Amniotic stem cell (primary cell): ENCODE measurements at places on chromosomes 4 and X.

DNA sequence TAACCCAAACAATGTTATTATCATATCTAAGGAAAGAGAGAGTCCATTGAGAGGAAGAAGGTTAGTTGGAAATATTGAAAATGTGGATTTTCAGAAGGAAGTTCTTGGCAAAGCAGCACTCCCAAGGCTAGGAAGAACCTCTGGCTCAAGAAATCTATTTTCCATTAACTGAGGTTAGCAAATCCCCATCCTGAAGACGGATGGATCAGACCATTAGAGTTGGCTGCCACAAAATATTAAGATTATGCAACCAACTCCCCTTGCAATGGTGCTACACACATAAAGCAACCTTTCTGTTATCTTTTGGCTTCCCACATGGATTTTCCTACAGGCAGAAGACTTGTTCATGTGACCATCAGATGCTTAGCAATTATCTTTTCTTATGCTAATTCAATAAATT is 96.3 kb downstream of the COL4A6 start:
- DNase-seq: no peak

DNA sequence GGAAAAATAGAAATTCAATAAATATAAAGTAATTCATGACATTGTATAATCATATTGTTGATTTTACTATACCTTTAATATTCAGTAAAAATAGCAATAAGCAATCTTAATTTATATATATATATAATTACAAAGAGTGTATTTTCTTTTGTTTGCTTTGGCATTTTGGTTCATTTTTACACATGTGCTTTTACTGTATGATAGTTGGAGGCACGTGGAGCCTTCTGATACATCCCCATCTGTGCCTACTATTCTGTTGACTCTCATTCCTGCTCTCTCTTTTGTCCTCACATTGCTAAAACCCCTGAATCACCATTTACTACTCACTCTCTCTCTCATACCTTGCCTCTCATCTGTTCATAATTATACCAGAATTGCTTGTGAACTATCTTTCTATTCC is 106.4 kb upstream of the NDST4 start:
- DNase-seq: no peak

GRCh38 chrX:87813566-87813965 is 296.0 kb downstream of the KLHL4 start:
- DNase-seq: no peak

GRCh38 chr4:182449186-182449929 is 206.2 kb downstream of the TENM3 start:
- DNase-seq: no peak

GRCh38 chr4:87026800-87027495 is 92.1 kb downstream of the AFF1 start:
- DNase-seq: no peak

GRCh38 chr4:61605984-61606383 is 405.9 kb downstream of the ADGRL3 start:
- DNase-seq: no peak

DNA sequence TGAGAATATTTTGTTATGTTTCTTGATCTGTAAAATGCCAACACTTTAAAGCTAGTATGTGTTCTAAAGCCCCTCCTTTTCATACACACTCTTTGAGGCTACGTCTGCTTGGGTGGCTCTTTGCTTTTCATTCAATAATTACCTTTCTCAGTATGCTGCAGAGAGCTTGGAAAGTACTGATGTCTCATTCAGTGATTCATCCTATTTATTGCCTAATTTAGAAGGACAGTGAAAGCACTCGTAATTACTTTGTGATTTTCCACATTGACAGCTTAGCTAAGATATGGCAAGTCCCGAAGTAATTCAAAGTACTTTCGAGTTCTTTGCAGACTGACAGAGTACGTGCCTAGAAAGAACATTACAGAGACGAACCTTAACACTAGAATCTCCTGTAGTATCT is 57.2 kb downstream of the BMP15 start:
- DNase-seq: no peak

DNA sequence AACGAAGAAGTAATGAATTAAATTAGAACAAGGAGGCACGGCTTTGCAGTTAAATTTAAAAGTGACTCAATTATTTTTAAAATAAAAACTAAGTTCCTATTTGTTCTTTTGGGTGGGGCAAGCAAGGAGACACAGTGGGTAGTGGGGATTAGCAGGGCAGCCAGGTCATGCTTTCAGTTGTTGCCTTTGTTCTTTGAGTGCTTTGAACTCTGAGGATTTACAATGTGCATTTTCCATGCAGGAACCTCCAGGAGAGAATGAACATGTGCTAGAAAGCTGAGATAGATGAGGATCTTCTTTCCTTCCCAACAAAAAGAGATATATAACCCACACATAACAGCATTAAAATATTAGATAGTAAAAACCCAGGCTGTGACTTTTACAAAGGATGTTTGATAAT is 420.4 kb upstream of the CTSO start:
- no peak for DNase-seq

GRCh38 chr4:118124997-118125396 is 90.7 kb downstream of the NDST3 start:
- DNase-seq: no peak

GRCh38 chrX:109343671-109344070 is 138.2 kb downstream of the GUCY2F start:
- no peak for DNase-seq

DNA sequence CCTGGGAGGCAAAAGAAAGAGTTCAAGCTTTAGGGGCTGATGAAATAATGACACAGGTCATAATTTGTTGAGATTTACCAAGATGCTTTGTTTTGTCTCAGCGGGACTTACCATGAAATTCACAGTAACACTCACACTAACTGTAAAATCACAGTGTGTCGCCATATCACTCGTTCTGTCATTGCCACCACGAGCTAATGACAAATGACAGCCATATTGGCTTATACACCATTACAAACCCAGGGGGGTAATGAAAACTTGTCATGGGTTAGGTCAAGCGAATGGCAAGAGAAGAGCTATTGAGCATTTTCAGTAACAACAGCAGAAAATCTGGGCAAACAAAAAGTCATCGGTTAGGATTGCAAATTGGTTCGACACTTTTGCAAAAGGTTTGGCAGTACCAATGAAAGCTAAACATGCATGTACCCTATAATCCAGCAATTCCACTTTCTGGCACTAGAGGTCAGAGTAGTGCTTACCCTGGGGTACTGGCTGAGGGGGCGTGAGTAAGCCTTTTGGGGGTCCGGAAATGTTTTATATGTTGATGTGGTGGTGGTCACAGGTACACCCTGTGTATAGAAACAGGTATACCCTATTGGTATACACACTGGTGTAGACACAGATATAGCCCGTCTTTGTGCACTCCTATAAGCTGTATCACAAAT is 83.9 kb upstream of the RAI2 start:
- no peak for DNase-seq

DNA sequence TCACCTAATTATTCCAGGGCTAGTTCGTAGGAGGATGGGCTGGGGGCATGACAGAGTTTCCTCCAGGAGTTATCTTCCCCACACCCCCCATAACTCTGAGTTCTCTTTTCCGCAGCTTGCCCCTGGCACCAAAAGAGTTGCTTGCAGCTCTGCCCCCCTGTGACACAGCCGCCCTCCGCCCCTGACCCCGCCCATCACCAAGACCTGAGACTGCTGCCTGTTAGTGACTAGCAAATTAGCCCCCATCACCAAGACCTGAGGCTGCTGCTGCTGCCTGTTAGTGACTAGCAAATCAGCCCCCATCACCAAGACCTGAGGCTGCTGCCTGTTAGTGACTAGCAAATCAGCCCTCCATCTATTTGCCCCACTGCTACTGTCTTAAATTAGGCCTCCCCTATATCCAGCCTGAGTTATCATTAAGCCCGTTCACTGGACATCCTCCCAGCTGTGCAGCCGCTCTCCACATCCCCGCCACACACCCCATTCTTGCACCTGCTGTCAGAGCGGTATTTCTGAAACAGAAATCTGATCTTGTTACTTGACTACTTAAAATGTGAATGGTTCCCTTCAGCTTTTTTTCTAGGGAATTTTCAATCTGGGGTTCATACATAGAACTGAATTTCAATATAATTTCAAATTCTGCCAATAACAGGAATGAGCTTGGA is 1.5 kb upstream of the PAPSS1 start:
- no peak for DNase-seq

GRCh38 chr4:174157106-174157607 is 126.3 kb downstream of the FBXO8 start:
- DNase-seq: no peak
